ENCODE measurements at places on chromosomes 13 and 19. TPM values are rescaled to one million over a fixed set of nuclear protein-coding genes. Genes with fewer than 3 reads are reported as not detected.

- no peaks in the 10 kb centered on the region for H3K36me3 ChIP-seq
- DNase-seq: no peak
- no peaks in the 10 kb centered on the region for H3K4me1 ChIP-seq
- H3K27me3 ChIP-seq: no peaks in the 10 kb centered on the region
Observed at GRCh38 chr13:22014469-22014868, 343.6 kb downstream of the FGF9 start.

- peaks cover 8% of the 10 kb centered on the region for H3K36me3 ChIP-seq
- no peak for DNase-seq
- peaks cover 2% of the 10 kb centered on the region for H3K27me3 ChIP-seq
- H3K4me3 ChIP-seq: no peak overlapping the region
- H3K4me1 ChIP-seq: no peaks in the 10 kb centered on the region
Observed at GRCh38 chr19:1979017-1979416, 36.5 kb downstream of the BTBD2 start.

GRCh38 chr13:40192452-40192851 is 474.0 kb downstream of the FOXO1 start:
- no peak overlapping the region for H3K4me3 ChIP-seq
- H3K27ac ChIP-seq: no peak overlapping the region
- H3K4me1 ChIP-seq: no peaks in the 10 kb centered on the region

Gene ZNF878
- total RNA-seq: not detected

Gene CLEC4M
- not detected for total RNA-seq

DNA sequence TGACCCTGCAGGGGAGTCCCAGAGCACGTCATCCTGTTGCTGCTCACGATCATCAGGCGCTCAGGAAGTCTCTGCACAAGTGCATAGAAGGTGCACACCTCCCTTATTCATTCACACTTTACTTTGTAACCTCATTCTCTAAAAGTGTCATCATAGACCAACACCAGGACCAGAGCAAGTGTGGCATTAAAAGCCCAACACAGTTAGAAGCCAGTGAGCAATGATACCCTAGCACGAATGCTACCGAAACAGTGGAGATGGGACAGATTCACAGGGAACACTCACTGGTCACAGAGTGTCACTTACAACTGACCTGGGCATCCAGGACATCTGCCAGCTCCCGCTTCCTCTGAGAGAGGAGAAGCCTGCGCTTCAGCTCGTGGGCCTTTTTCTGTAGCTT is 17.0 kb downstream of the HAUS8 start:
- H3K27me3 ChIP-seq: no peaks in the 10 kb centered on the region
- no peak overlapping the region for H3K27ac ChIP-seq
- no peaks in the 10 kb centered on the region for H3K4me1 ChIP-seq
- H3K36me3 ChIP-seq: peaks cover 19% of the 10 kb centered on the region
- no peak overlapping the region for H3K4me3 ChIP-seq
- no peak for DNase-seq

DNA sequence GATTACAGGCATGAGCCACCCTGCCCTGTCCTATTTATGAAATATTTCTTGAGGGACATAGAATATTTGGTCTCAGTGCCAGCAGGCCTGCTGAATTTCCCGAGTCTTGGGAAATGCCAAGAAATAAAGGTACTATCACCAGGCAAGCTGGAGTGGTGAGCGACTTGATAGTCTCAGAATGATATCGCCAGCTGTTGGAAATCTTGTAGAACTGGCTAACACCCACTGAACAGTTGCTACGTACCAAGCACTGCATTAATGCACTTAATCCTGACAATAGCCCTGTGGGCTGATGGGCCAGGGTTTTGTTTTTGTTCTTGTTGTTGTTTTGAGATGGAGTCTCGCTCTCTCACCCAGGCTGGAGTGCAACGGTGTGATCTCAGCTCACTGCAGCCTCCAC is 42.2 kb upstream of the MRI1 start:
- no peak overlapping the region for H3K27ac ChIP-seq
- peaks cover 17% of the 10 kb centered on the region for H3K4me1 ChIP-seq
- no peaks in the 10 kb centered on the region for H3K36me3 ChIP-seq
- no peak overlapping the region for H3K4me3 ChIP-seq
- H3K27me3 ChIP-seq: no peaks in the 10 kb centered on the region

GRCh38 chr13:55307909-55308308 is 1832.8 kb upstream of the PRR20A start:
- DNase-seq: no peak
- H3K4me1 ChIP-seq: no peaks in the 10 kb centered on the region
- no peaks in the 10 kb centered on the region for H3K36me3 ChIP-seq
- no peak overlapping the region for H3K4me3 ChIP-seq
- no peaks in the 10 kb centered on the region for H3K27me3 ChIP-seq

DNA sequence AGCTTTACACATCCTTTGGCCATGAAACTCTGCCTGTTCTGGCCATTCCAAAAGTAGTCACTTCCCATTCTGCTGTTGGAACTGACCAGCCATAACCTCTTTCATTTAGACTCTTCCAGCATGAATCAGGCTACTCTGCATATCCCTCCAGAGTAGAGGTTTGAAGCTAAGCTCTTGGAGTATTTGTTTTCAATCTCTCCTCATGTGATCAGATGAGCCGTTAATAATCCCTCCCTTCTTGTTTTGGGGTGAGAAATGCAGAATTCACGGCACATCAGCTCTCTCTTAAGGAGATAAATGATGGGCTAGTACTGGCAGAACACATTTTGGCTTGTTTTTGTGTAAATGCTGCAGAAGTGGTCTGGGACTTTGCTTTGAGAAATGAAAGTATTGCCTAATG is 519.9 kb downstream of the PCDH17 start:
- H3K27ac ChIP-seq: no peak overlapping the region
- no peak overlapping the region for H3K4me3 ChIP-seq
- DNase-seq: no peak
- no peaks in the 10 kb centered on the region for H3K27me3 ChIP-seq
- no peaks in the 10 kb centered on the region for H3K4me1 ChIP-seq

DNA sequence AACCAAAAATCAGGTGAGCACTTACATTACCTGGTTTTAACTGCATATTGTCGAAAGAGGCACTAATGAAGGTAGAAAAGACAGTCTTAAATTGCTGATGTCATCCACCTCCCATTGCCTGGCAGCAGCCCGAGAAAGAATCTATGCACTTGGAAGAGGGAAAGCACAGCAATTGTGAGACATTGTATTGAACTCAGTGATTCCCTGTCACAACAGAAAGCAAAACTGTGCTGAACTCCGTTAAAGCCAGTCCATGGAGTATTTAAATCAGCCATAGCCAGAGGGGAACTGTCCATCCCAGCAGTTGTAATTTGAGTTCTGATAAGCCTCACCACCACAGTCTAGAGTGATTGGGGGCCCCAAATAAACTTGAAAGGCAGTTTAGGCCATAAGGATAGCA is 466.6 kb upstream of the PCDH9 start:
- H3K4me3 ChIP-seq: no peak overlapping the region
- no peaks in the 10 kb centered on the region for H3K27me3 ChIP-seq
- peaks cover 15% of the 10 kb centered on the region for H3K36me3 ChIP-seq
- no peak overlapping the region for H3K27ac ChIP-seq
- H3K4me1 ChIP-seq: no peaks in the 10 kb centered on the region
